ENCODE measurements at places on chromosomes 5 and 9. TPM values are rescaled to one million over a fixed set of nuclear protein-coding genes. Genes with fewer than 3 reads are reported as not detected.

GRCh38 chr5:2093859-2094615 is 211.3 kb upstream of the IRX4 start:
- H3K27me3 ChIP-seq: no peaks in the 10 kb centered on the region
- H3K27ac ChIP-seq: peak overlapping the region; percentile 13
- no peaks in the 10 kb centered on the region for H3K36me3 ChIP-seq
- DNase-seq: peak; percentile 69
- no peaks in the 10 kb centered on the region for H3K4me1 ChIP-seq

Gene POLR3G
- not detected for total RNA-seq

- no peak overlapping the region for H3K4me3 ChIP-seq
- no peaks in the 10 kb centered on the region for H3K27me3 ChIP-seq
- H3K36me3 ChIP-seq: no peaks in the 10 kb centered on the region
- no peaks in the 10 kb centered on the region for H3K4me1 ChIP-seq
Observed at GRCh38 chr5:161399996-161400562, 146.4 kb downstream of the GABRB2 start.

DNA sequence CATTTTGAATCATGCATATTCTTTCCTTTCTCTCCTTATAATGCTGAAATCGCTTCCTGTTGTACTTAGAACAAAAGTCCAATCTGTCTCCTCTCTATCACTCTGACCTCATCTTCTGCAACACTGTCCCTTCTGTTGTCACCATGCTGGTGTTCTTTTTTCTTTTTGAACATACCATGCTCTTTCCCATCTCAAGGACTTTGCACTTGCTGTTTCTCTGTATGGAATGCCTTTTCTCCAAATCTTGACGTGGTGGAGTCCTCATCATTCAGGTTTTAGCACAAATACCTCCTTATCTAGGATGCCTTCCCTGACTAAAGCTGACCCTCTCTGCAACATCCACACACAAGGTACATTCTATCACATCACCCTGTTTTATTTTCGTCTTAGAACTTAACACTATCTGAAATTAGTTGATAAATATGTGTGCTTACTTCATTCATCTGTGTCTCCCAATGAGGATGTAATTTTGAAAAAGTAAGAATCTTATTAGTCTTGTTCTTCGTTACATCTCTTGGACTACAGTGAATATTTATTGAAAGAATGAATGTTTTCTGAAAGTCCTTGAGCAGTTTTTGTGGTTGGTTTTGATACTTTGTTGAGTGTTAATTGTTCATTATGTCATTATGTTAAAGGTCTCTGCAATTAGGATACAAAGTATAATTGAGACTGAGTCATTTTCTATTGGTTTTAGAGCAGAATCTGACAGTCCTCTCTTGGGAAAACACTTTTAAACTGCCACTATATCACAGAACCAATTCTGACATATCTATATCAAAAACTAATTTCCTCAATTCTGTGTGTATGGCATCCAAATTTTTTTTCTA is 145.3 kb upstream of the RASA1 start:
- peaks cover 9% of the 10 kb centered on the region for H3K4me1 ChIP-seq
- no peaks in the 10 kb centered on the region for H3K36me3 ChIP-seq
- no peaks in the 10 kb centered on the region for H3K27me3 ChIP-seq
- no peak for DNase-seq

Gene RANBP17
- 27.7 TPM for total RNA-seq

GRCh38 chr9:37920471-37921167 is 16.7 kb upstream of the SLC25A51 start:
- H3K36me3 ChIP-seq: peaks cover 8% of the 10 kb centered on the region
- no peak overlapping the region for H3K4me3 ChIP-seq
- no peaks in the 10 kb centered on the region for H3K27me3 ChIP-seq
- no peak for DNase-seq
- peaks cover 38% of the 10 kb centered on the region for H3K4me1 ChIP-seq

- H3K4me3 ChIP-seq: no peak overlapping the region
- H3K27me3 ChIP-seq: no peaks in the 10 kb centered on the region
- peaks cover 39% of the 10 kb centered on the region for H3K36me3 ChIP-seq
- peaks cover 7% of the 10 kb centered on the region for H3K4me1 ChIP-seq
- no peak for DNase-seq
Observed at GRCh38 chr9:2043243-2043642, 28.1 kb downstream of the SMARCA2 start.

DNA sequence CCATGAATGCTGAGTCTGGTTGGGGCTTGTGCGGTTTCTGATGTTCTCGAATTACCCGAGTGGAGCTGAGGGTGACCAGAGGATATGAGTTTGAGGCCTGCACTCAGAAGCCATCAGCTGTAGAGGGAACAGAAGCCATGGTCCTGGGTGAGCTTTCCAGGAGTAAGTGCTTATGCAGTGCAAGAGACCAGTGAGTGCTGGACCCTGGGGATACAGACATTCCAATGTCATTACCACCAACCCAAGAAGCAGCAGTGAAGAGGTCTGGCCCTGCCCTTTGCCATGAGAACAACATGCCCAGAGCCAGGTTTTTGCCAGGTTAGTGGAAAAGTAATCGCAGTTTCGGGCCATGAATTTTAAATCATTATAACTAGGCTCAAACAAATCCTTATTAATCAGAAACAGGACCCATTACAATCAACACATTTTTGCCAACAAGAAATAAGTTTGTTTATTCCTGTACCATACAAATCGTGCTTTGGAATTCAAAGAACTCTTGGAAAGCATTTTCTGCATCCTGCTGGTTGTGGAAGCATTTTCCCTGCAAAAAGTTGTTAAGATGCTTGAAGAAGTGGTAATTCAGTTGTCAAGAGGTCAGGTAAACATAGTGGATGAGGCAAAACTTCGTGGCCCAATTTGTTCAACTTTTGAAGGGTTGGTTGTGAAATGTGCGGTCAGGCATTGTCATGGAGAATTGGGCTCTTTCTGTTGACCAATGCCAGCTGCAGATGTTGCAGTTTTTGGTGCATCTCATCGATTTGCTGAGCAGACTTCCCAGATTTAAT is 154.6 kb downstream of the SYK start:
- no peak overlapping the region for H3K27ac ChIP-seq
- no peaks in the 10 kb centered on the region for H3K36me3 ChIP-seq

Gene SNCB
- total RNA-seq: not detected

GRCh38 chr9:137640862-137641261 is 22.1 kb downstream of the EHMT1 start:
- H3K4me1 ChIP-seq: peaks cover 10% of the 10 kb centered on the region
- no peaks in the 10 kb centered on the region for H3K27me3 ChIP-seq
- DNase-seq: no peak
- peaks cover 9% of the 10 kb centered on the region for H3K36me3 ChIP-seq
- H3K4me3 ChIP-seq: no peak overlapping the region

Gene PCDHAC2
- 18.1 TPM for total RNA-seq

DNA sequence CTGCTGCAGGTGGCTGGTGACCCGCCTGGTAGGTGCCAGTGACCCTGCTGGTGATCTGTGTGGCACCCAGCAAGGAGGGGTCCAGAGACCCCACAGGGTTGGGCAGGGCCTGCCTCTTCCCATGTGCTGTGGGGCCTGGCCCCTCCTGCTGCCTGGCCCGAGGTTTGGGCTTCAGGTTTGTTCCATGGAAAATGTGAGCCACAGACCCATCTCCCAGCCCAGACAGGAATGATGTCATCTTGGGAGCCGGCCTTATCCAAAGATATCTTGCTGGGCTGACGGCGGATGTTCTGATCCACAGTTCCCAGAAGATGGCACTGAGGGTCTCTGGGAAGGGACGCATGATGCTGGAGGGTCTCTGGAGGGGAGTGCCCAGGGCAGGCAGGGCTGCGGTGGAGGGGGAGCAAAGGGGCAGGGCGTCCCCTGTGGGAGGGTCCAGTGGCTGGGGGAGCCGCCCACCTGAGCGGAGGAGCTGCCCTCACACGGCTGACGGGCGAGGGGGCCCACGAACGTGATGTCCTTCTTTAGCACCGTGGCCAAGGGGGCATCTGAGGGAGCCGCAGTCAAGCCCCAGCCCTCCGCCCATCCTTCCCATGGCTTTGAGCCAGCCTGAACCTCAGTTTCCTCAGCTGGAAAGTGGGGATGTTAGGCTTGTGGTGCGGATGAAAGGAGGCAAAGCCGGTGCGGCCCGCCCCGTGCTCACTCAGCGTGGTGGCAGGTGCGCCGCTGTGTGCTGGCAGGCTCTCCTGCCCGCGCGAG is 68.1 kb downstream of the COL5A1 start:
- H3K36me3 ChIP-seq: no peaks in the 10 kb centered on the region
- no peak overlapping the region for H3K4me3 ChIP-seq
- peak; percentile 68 for DNase-seq
- no peak overlapping the region for H3K27ac ChIP-seq

All from upper lobe of left lung (tissue), 6 donors.